ENCODE measurements at places on chromosomes 3 and 15. TPM values are rescaled to one million over a fixed set of nuclear protein-coding genes. Genes with fewer than 3 reads are reported as not detected.

The SKOR1 gene
- total RNA-seq = 0.43 TPM

The AMIGO3 gene
- 0.43 TPM for total RNA-seq

GRCh38 chr3:98542623-98543022, 10.8 kb downstream of the GPR15 start:
- DNase-seq = no peak

DNA sequence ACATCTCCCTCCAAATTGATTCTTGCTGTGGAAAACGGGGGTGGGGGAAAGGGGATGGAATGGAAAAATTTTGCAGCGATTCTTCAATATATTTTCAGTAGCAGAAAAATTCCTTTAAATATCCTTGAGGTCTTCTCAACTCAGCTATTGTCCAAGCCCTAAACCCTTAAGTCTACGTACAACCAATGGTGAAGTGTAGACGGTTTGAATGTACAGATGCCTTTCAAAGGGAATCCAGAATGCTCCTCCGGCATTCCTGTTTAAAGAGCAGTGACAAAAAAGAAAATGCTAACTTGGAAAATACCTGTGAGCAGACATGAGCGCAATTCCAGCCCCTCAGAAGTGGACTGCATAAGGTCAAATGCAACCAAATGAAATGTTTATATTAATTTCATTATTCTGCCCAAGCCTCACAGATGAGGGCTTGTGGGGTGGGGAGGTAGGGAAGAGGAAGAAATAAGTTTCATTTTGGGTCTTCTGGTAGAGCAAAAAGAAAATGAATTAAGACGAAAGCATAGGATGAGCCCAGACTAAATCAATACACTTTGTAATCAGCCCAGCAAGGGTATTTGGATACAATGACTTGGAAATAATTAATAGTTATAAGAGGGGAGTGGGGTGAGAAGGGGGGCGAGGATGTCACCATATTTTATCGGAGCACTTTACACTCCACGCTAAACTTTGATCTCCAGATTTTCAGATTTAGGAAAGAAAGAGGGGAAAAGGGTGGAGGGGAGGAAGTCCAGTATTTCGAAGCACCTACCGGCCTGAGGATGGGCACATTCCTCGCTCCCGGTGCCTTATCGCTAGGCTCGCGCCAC, 2.7 kb downstream of the FOXP1 start:
- DNase-seq = no peak
